ENCODE measurements at places on chromosomes 5 and 9. TPM values are rescaled to one million over a fixed set of nuclear protein-coding genes. Genes with fewer than 3 reads are reported as not detected.

Gene ZNF618
- total RNA-seq, result 0.60 TPM

Gene MAPK9
- 25.1 TPM for total RNA-seq

Gene EQTN
- not detected for total RNA-seq

Gene HSPA4
- total RNA-seq, result 49.3 TPM

Gene PAEP
- total RNA-seq, result not detected

Gene KCNV2
- not detected for total RNA-seq

Gene MEF2C
- total RNA-seq, result 10.9 TPM

Data from T-helper 17 cell (primary cell).